ENCODE measurements at places on chromosomes 12 and 14. TPM values are rescaled to one million over a fixed set of nuclear protein-coding genes. Genes with fewer than 3 reads are reported as not detected.

TMEM30B gene
- polyA plus RNA-seq: 2.1 TPM

RALGAPA1 gene
- 20.8 TPM for polyA plus RNA-seq

EIF4B gene
- 116 TPM for polyA plus RNA-seq

DAO gene
- not detected for polyA plus RNA-seq

KLRC1 gene
- not detected for polyA plus RNA-seq

RFC5 gene
- polyA plus RNA-seq: 19.2 TPM

NPAS3 gene
- polyA plus RNA-seq: not detected

PAX9 gene
- polyA plus RNA-seq: not detected

SLCO1C1 gene
- polyA plus RNA-seq: not detected

KCNC2 gene
- not detected for polyA plus RNA-seq

SLC48A1 gene
- 12.7 TPM for polyA plus RNA-seq

LRTM2 gene
- polyA plus RNA-seq: not detected

CLEC4C gene
- not detected for polyA plus RNA-seq

PLXNC1 gene
- 2.4 TPM for polyA plus RNA-seq

JAG2 gene
- polyA plus RNA-seq: not detected

EFS gene
- not detected for polyA plus RNA-seq

SMCO2 gene
- not detected for polyA plus RNA-seq

DENND5B gene
- polyA plus RNA-seq: not detected

TAS2R42 gene
- polyA plus RNA-seq: not detected

NIN gene
- polyA plus RNA-seq: 24.0 TPM

FZD10 gene
- not detected for polyA plus RNA-seq

GZMH gene
- polyA plus RNA-seq: 0.55 TPM

TMTC1 gene
- not detected for polyA plus RNA-seq

C12orf60 gene
- polyA plus RNA-seq: 1.4 TPM

POU6F1 gene
- polyA plus RNA-seq: 2.5 TPM

PPM1H gene
- not detected for polyA plus RNA-seq

LRRC9 gene
- not detected for polyA plus RNA-seq

LRRIQ1 gene
- polyA plus RNA-seq: not detected

DLST gene
- 8.8 TPM for polyA plus RNA-seq

FOXN4 gene
- 0.11 TPM for polyA plus RNA-seq

CTSG gene
- polyA plus RNA-seq: not detected

VASH1 gene
- 1.4 TPM for polyA plus RNA-seq

ADCY6 gene
- not detected for polyA plus RNA-seq

GALC gene
- polyA plus RNA-seq: 10.6 TPM

PELI2 gene
- polyA plus RNA-seq: 1.4 TPM

DGLUCY gene
- polyA plus RNA-seq: 60.8 TPM

GAS2L3 gene
- not detected for polyA plus RNA-seq

OTUB2 gene
- polyA plus RNA-seq: not detected

EEA1 gene
- polyA plus RNA-seq: 6.4 TPM

SERPINA1 gene
- polyA plus RNA-seq: 0.14 TPM

STAC3 gene
- 0.18 TPM for polyA plus RNA-seq

All from CD4-positive, CD25-positive, alpha-beta regulatory T cell (primary cell).